ENCODE measurements at places on chromosomes 11 and 22. TPM values are rescaled to one million over a fixed set of nuclear protein-coding genes. Genes with fewer than 3 reads are reported as not detected.
A peak's percentile ranks its signal among the peaks of the same experiment; 100 is the strongest.

OR4C46 gene
- not detected for total RNA-seq

DNA sequence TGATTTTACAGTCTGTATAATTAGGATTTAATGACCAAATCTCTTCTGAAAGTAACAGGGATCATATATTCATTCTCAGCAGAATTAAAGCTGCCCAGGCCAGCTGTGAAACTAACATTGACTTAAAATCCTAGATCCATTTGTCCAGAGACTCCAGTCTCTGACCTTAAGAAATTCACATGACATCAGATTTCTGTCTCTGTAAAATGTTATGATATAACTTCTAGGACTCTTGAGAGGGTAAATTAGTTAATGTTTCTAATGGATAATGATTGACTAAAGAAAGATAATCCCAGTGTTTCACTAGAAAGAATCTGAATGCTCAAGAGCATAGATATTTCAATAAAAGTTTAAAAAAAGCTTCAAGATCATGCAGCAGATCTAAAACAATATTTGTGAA lies 6.3 kb downstream of the NOX4 start:
- DNase-seq, result no peak

DNA sequence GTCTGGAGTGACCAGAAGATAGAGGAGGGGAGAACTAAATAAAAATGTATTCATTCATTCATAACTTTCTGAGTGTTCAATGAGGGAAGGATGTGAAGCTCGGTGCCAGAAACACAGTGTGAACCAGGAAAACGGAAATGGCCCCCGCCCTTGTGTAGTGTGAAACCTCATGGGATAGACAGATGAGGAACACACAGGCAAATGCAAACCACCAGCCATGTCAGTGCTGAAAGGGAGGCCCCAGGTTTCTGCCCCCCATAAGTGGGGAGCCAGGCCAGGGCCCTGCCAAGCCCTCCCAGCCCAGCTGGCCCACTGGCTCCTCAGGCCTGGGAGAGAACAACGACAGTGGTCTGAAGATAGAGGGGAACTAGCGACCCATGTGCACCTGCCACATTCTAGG lies 30.5 kb downstream of the LARGE1 start:
- DNase-seq, result no peak

MAP6 gene
- total RNA-seq, result not detected

OR52L1 gene
- not detected for total RNA-seq

OPCML gene
- not detected for total RNA-seq

- DNase-seq, result no peak
Observed at GRCh38 chr22:39012533-39013511, 1.2 kb upstream of the APOBEC3C start.

FAM180B gene
- not detected for total RNA-seq

DNAJB7 gene
- not detected for total RNA-seq

- peak; percentile 66 for DNase-seq
Observed at GRCh38 chr11:107957109-107957588, 28.9 kb downstream of the RAB39A start.

- no peak for DNase-seq
Observed at GRCh38 chr11:114050258-114050927, 9.1 kb upstream of the ZBTB16 start.

- DNase-seq, result no peak
Observed at GRCh38 chr11:3853899-3854659, 1.4 kb upstream of the STIM1 start.

GRK2 gene
- 32.9 TPM for total RNA-seq

DNA sequence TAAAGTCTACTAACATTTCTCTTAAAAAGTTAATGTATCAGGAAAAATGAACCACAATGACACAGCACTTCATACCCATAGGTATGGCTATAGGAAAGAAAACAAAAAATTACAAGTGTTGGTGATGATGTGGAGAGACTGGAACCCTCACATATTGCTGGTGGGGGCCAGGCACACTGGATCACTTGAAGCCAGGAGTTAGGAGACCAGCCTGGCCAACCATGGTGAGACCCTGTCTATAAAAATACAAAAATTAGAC lies 26.7 kb downstream of the TCF20 start:
- no peak for DNase-seq

- DNase-seq, result no peak
Observed at GRCh38 chr22:41863472-41863871, 30.6 kb downstream of the SREBF2 start.

LGR4 gene
- 9.0 TPM for total RNA-seq

GRCh38 chr11:126891556-126892217 lies 108.9 kb downstream of the KIRREL3 start:
- no peak for DNase-seq

DNA sequence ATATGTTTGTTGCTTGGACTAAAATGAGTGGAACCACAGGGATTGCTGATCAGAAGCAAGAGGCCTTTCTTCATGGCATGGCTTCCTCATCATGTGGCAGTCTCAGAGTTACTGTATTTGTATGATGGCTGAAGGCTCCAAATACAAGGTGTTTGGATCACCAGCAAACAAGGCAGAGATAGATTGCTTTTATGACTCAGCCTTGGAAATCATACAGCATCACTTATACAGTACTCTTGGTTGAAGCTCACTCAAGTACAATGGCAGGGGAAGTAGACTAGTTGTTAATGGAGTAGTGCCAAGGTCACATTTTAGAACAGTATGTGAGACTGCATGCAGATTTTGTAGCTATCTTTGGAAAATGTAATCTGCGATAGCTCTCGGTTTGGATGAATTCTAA lies 16.6 kb downstream of the CAPRIN1 start:
- DNase-seq, result peak; percentile 57

LDLRAD3 gene
- total RNA-seq, result 3.8 TPM

TTC36 gene
- not detected for total RNA-seq

GRCh38 chr22:47842119-47842518 lies 1079.7 kb downstream of the TBC1D22A start:
- DNase-seq, result no peak

DNA sequence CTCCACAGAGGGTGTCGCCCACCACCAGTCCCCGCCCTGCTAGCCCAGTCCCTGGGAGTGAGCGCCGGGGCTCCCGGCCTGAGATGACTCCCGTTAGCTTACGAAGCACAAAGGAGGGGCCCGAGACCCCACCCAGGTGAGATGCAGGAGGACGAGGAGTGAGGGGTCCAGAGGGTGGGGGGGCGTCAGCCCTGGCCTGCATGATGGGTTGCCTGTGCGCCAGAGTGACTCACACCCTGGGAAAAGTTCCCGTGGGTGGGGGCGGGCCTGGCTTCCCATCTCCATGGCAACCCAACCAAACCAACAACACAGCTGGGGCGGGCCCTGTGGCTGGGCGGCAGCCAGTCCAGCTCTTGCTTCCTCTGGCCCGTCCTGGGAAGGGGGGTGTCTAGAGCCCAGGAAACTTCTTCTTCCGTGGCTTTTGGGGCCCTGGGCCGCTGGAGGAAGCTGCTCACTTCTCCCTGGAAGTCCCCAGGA lies 4.5 kb downstream of the GAS2L1 start:
- DNase-seq, result peak; percentile 95

DNA sequence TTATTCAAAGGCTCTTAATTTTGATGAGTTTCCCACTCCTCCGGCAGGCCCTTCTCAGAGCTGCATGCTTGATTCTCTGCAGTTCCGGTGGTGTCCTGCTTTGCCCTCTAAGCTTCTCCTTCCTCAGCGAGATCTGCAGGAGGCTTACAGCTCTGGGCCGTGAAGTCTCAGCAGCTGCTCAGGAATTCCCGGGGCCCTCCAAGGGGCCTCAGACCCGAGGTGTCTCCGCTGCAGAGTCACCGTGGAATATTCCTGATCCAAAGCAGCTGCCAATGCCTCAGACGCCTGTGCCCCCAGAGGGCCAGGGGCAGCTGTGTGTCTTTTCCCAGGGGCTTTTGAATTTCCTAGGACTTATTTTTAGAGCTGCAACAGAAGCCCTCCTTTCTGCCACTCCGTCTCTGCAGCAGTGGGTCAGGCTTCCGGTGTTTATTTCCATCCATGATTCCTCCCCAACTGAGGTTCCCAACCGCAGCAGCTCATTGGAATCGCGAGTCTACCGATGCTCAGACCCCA lies 37.2 kb downstream of the RPS6KA4 start:
- peak; percentile 16 for DNase-seq

GRCh38 chr22:45429424-45429823 lies 15.9 kb downstream of the RIBC2 start:
- no peak for DNase-seq

DNA sequence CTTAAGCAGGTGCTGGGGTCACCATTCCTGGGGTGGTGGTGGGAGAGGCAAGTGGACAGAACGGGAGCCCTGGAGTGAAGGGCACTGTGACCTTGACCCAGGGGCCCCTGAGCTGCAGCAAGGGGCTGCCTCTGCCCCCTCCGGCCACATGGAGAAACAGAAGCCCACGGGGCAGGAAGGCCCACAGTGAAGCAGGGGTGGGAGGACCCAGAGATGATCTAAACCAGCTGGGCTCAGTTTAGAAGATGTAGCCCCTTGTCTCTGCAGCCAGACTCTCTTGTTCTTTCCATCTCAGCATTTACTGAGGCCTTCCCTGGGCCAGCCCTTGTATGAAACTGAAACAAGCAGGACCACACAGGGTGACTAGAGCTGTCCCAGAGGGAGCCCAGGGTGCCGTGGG lies 30.5 kb downstream of the WNT11 start:
- no peak for DNase-seq

- no peak for DNase-seq
Observed at GRCh38 chr11:98507208-98507607, 513.5 kb upstream of the CNTN5 start.

DNA sequence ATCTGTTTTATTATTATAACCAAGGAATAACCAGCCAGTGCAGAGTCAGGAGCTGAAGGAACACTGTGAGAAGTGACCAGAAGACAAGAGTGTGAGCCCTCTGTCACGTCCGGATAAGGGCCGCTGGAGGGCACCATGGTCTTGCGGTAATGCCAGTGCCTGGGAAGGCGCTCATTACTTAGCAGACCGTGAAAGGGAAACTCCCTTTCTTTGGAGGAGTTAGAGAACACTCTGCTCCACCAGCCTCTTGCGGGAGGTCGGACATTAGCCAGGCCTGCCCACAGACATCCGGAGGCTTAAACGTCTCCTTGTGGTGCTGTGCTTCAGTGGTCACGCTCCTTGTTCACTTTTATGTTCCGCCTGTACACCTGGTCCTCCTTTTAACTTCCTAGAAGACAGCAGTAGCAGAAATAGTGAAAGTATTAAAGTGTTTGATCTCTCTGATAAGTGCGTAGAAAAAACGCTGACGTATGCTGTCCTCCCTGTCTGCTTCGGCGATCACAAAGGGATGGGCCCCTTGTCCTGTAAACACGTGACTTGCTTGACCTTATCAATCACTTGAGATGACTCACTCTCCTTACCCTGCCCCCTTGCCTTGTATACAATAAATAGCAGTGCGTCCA lies 120.6 kb upstream of the LMO1 start:
- DNase-seq, result peak; percentile 90

DNA sequence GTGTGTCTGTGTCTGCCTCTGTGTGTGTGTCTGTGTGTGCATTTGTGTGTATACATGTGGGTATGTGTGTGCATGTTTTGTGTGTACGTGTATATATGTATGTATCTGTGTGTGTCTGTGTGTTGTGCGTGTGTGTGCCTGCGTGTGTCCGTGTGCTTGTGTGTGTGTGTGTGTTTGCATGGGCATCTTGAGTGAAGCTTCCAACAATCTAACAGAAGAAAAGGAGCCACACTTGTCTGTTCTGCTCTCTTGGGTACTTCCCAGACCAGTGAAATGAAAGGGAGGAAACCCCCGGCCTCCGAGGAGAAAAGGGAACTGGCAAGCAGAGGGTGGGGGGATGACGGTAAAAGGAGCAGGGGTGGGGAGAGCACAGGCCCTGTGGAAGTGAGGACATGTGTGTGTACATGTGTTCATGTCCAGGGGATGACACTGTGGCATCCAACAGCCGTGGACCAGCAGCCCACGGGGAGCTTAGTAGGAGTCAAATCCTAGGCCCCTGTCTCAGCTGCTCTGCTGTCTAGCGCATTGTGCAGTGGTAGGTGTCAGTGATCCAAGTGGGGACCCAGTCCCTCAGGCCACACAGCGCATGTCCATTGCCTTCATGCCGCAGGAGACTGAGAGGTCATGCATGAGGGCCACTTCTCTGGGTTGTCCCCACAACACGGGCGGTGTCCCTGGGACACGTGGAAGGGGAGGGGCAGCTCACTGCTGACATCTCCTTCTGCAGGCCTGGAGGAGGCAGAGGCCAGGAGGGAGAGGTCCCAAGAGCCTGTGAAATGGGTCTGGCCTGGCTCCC lies 8.1 kb downstream of the CSF2RB start:
- no peak for DNase-seq

ARHGAP32 gene
- 8.9 TPM for total RNA-seq

DNA sequence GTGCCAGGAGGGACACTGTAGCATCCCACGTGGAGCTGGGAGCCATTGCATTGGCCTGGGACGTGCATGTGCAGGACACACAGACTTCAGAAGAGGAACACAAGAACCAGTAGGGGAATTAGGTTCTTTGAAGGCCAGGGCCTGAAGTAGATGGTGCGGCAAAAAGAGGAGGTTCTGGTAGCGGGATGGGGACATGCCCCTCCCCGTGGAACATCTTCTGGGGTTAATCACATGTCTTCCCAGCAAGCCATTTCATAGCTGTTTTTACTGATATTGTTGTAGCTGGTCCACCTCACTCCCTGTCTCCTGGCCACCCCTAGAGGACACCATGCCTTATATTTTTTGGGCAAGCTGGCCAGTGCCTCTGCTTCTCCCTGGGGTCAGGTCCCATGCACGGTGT lies 74.3 kb downstream of the SCN3B start:
- no peak for DNase-seq

DNA sequence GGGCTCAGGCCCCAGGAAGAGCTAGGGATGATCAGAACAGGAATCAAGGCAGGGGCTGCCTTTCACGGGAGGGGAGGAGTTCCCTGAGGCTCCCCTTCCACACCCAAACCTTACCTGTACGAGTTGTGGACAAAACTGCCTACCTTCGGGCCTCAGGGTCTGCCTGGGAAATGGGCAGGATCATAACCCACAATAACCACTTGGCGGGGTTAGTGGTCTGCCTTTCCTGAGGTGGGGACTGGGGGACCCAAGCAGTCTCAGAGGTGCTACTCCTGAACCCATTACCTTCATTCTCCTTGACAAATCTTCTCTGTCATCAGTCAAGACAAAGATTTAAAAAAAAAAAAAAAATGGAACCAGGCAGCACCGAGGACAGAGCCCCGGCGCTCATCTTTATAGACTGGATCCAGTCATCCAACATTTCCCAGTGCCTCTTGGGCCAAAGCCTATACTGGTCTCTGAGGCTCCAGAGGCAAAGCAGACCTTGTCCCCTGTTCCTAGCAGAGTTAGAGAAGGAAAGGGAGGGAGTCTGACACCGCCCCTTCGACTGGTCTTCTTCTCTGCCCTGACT lies 14.2 kb downstream of the P2RY6 start:
- no peak for DNase-seq

GRCh38 chr11:44047931-44048431 lies at the start of gene ACCSL:
Gene ACCSL (plus strand): TSS chr11:44047981. CDS start chr11:44048037, 56 bp downstream.
- DNase-seq, result peak; percentile 47
